Heart right ventricle (tissue), 16 donors: ENCODE measurements at places on chromosomes 5 and 9.

GRCh38 chr5:69184621-69185020, 4.8 kb upstream of the CENPH start:
- no peak for DNase-seq

DNA sequence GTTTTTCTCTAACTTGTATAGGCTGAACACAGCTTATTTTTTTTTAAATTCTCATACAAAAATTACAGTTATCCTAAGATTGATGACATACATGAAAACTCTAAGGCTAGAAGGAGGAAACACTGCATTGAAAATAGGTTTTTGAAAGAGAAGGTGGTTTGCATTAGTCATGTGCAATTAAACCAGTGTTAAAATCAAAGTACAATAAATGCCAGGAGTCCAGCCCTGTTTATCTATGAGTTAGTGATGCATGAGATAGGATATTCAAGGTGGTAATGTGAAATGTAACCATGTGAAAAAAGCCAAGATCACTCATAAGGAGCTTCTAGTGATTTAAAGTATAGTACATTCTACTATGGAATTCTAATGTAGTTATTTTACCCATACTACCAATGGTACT, 444.9 kb upstream of the CYLC2 start:
- DNase-seq = no peak

- no peak for DNase-seq
These were observed 1854.6 kb upstream of the WWC1 start for GRCh38 chr5:166436872-166437271.

GRCh38 chr5:5320062-5320805, 102.2 kb upstream of the ICE1 start:
- DNase-seq = no peak

- DNase-seq = no peak
These were observed 93.4 kb upstream of the KIF2A start for GRCh38 chr5:62212648-62213047.

DNA sequence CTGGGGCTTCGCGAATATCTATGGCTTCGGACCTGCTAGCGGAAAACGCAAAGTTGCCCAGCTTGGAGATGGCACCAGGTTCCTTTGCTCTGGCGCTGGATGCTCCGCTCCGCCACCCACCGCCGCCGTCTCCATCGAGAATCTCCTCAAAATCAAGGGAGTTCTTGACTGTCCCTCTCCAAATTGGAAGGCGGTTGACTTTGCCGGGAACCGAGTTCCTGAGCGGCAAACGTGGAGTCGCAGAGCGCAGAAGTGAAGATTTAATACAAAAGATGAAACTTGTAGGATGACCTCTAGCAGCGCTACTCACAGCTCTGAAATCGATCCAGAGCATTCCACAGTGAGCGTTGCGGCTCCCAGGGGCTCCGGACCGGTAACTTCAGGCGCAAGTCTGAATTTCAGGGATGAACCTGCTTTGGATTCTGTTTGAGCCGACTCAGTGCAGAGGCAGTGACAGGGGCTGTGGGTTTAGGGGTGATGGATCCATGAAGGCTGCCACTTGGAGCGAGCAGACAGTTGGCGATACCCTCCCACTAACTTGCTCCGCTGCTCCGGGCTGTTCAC, 1641.5 kb upstream of the C9orf72 start:
- DNase-seq = no peak

DNA sequence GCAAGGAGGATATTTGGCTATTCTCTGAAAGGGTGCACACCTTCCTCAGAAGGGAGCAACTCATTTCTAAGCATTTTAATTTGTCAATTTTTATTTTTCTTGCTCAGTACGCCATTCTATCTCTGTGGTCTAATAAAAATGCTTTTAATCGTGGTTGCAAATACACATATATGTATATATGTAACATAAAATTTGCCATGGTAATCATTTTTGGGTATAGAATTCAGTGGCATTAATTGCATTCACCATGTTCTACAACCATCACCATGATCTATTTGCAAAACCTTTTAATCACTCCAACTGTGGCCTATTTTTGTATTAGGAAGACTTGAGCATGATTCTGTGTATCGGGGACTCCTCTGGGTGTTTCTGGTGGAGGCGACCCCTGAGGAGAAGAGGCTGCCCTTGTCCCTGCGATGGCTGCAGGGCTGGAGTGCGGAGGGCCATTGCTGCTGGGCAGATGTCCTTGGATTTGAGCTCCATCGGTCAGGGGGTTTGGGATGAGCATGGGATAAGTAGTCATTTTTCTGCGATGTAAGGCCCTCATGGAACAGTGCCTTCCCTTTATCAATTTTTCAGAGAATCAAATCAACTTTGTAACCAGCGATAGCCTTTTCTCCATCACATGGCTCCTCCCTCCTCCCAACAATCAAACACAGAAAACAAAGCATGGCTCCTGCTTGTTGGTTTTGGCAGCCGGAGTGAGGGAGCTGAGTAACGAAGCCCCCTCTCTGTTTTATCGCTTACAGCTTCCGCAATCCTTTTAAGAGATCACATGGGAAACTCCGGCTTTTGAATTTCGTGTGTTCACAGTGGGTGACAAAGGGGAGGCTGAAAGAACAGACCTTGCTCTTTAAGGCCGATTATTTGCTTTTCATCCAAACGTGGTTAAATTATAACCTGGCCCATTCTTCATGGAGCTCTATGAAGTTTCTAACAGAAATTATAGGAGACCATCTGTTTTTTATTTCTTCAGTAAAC, 187.3 kb downstream of the TENT4A start:
- no peak for DNase-seq

DNA sequence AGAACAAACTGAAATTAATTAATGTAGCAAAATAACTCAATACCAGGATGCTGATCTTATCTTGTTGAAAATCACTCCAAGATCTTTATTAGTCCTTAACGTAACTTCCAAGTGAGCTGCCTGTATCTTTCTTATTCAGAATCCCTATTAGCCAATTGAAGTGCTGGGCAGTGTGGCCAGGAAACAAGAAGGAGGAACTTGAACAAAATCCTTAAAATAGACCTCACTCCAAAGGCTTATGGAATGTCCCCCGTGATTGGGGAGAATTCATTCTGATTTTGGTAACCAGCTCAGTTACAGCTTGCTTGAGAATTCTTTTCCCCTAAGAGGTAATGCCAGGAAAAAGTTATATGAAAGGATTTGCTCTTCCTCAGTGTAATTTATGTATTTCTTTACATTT, 171.0 kb downstream of the DEPDC1B start:
- no peak for DNase-seq
